ENCODE measurements at places on chromosomes 6 and 20. TPM values are rescaled to one million over a fixed set of nuclear protein-coding genes. Genes with fewer than 3 reads are reported as not detected.

DNA sequence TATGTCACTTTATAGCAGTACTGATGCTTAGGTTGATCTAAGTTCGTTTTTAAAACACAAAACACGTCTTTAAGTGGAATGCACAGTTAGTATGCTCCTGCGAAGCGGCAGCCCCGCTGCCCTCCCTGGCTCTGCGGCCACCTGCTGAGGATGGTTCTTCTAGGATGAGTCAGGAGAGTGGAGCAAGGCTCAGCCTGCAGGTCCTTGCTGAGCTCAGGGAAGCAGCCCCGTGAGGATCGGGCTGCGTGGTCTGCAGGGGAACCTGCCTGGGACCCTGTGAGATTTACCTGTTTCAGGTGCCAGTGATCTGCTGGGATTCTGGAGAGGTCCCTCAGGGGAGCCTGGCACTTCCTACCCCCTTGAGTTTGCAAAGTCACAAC, 57.5 kb downstream of the SYNJ2 start:
- H3K36me3 ChIP-seq, result peaks cover 13% of the 10 kb centered on the region
- H3K4me3 ChIP-seq, result no peak overlapping the region
- H3K27me3 ChIP-seq, result no peaks in the 10 kb centered on the region
- no peak for DNase-seq
- H3K27ac ChIP-seq, result no peak overlapping the region

PDYN gene
- total RNA-seq, result not detected

DNA sequence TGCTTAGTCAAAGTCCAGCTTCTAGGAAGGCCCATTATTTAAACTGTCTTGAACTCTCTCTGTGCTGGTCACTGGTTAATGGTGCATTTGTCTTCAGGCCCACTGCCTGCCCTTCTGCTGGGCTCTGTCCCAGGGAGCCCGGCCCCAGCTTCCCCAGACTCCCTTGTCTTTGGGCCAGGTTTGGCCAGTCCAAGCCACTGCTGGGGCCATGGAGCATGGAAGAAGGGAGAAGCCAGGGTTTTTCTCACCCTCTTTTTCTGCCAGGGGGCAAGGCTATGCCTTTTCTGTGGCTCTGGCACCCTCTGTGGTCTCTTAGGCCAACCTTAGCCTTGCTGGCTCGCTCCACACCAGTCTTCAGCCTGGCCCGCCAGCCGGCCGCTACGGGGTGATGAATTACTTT, 390.0 kb upstream of the SULF2 start:
- no peak overlapping the region for H3K4me3 ChIP-seq
- peaks cover 12% of the 10 kb centered on the region for H3K27me3 ChIP-seq
- no peak for DNase-seq
- H3K36me3 ChIP-seq, result no peaks in the 10 kb centered on the region
- peaks cover 5% of the 10 kb centered on the region for H3K4me1 ChIP-seq
- H3K27ac ChIP-seq, result peak overlapping the region; percentile 54

DNA sequence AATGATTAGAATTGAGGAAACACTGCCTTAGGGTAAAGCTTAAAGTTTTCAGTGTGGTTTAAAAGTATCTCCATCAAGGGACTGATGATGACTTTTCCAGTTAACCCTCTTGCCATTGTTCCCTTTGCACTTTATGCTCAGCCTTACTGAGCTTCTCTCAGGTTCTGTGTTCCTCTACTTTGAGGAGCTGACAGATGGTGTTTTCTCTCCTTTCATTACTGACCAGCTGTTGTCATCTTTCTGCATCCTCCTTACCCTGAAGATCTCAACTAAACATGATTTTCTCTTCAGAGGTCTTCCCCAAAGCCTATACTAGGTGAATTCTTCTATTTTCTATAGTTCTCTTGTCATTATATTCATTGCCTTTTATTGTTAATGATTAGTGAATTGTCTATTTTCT, 475.6 kb upstream of the SYNCRIP start:
- H3K27ac ChIP-seq, result no peak overlapping the region
- H3K4me3 ChIP-seq, result no peak overlapping the region
- no peak for DNase-seq
- H3K4me1 ChIP-seq, result no peaks in the 10 kb centered on the region
- no peaks in the 10 kb centered on the region for H3K36me3 ChIP-seq

GRCh38 chr6:23228439-23229024, 659.2 kb downstream of the HDGFL1 start:
- no peak overlapping the region for H3K27ac ChIP-seq
- H3K27me3 ChIP-seq, result peaks cover 5% of the 10 kb centered on the region
- peaks cover 2% of the 10 kb centered on the region for H3K36me3 ChIP-seq
- H3K4me1 ChIP-seq, result no peaks in the 10 kb centered on the region
- no peak overlapping the region for H3K4me3 ChIP-seq

LPIN3 gene
- total RNA-seq, result 18.4 TPM

GRCh38 chr20:51938559-51939258, 136.4 kb upstream of the SALL4 start:
- no peaks in the 10 kb centered on the region for H3K36me3 ChIP-seq
- peaks cover 11% of the 10 kb centered on the region for H3K4me1 ChIP-seq
- no peak for DNase-seq
- H3K4me3 ChIP-seq, result no peak overlapping the region
- H3K27ac ChIP-seq, result no peak overlapping the region
- H3K27me3 ChIP-seq, result no peaks in the 10 kb centered on the region

DNA sequence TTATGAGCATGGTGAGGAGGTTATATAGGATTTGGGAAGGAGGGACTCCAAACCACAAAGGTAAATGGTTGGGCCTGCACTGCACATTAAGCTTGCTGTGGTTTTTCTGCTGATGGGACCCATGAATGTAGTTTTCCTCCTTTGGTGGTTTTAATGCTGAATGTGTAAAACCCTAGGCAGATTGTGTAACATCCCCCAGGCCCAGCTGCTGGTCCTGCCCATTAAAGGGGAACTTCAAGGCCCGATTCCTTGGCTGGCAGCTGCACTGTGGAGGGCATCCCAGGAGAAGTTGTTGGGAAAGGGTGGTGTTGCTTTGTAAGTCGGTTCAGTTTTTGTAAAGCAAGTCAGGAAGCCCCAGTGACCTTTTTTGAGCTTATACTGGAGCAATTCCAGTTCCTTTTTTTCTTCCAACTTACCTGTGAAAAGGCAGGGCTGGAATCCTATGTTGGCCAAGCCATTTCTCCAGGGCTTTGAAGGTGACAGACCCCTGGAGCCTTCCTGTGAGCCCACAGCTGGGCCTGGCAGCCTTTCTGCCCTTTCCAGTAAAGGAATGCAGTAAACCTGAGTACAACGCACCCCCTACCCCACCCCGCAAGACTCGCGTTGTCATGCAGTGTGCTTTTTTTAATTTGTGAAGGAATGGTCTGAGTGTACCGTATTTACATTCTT, 43.1 kb upstream of the NAA20 start:
- peak overlapping the region; percentile 91 for H3K27ac ChIP-seq
- no peak for DNase-seq
- H3K27me3 ChIP-seq, result no peaks in the 10 kb centered on the region
- H3K4me3 ChIP-seq, result no peak overlapping the region

DNA sequence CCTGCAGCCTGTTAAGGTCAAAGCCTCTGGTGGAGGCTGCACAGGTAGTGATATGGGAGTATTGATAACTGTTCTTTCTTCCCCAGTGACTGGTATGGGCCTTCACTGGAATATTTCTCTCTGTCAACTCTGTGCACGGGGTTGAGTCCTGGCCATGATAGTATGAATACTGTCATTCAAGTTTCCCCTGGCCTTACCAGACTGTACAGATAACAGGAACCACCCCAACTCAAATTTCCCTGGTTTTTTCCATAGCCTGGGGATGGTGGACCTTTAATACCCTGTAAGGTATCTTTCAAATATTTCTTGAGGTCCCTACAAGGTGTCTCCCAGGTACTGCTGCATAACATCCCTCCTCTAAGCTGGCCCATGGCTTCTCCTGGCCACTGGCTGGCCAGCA, 51.4 kb upstream of the TNFAIP3 start:
- no peak overlapping the region for H3K4me3 ChIP-seq
- H3K27ac ChIP-seq, result no peak overlapping the region
- DNase-seq, result no peak
- H3K36me3 ChIP-seq, result no peaks in the 10 kb centered on the region

DNA sequence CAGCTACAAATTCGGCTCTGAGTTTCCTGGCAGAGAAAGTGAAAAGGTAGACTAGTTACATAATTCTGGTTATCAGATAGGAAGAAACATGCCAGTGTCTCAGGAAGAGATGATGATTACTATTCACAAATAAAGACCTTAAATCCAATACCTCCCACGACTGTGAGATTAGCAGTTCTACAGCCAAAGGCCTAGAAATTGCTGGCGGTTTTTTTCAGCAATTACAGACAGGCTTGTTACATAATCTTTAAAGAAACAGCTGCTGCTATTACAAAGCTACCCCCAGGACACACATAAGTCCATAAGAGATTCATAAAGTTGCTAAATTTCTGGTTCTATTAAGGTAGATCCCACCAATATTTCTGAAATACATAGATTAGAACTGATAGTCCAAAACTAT, 40.2 kb downstream of the PIGU start:
- peaks cover 28% of the 10 kb centered on the region for H3K36me3 ChIP-seq
- no peaks in the 10 kb centered on the region for H3K27me3 ChIP-seq
- no peak overlapping the region for H3K4me3 ChIP-seq
- no peak for DNase-seq
- H3K4me1 ChIP-seq, result peaks cover 16% of the 10 kb centered on the region
- no peak overlapping the region for H3K27ac ChIP-seq

DNA sequence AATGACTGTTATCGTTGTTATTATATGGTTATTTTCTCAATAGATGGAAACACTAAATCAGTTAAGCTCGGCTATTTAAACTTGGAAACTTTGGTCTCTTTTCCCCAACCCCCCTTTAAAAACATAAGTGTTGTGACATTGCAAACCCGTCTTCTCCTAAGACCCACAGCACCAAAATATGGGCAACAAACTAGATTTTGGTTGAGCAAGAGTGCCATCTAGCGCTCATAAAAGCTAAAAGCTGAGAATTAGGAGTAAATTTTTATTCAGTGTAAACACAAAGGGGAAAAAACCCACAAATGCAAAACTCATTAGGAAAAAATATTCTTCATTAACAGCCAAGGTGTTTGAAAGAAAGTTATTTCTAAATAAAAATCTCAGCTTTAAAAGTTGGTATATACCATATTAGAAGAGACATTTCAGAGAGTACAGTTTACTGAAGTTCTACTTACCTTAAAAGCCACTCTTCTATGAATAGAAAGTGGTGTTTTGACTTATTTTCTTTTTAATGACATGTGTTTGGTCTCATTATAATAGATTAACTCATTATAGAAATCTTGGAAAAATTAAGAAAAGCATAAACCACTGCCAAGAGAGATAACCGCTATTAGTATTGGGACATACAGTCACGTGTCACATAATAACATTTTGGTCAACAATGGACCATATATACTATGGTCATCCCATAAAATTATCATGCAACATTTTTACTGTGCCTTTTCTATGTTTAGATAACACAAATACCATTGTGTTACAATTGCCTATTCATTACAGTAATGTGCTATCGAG, 21.1 kb downstream of the SESN1 start:
- H3K27ac ChIP-seq, result no peak overlapping the region
- no peak for DNase-seq
- peaks cover 7% of the 10 kb centered on the region for H3K4me1 ChIP-seq
- H3K4me3 ChIP-seq, result no peak overlapping the region

DZANK1 gene
- total RNA-seq, result 12.5 TPM

BPI gene
- total RNA-seq, result not detected

GRCh38 chr20:11755071-11755841, 162.4 kb upstream of the BTBD3 start:
- no peak overlapping the region for H3K27ac ChIP-seq
- no peaks in the 10 kb centered on the region for H3K27me3 ChIP-seq
- DNase-seq, result no peak
- H3K4me3 ChIP-seq, result no peak overlapping the region

FAM217A gene
- total RNA-seq, result 0.13 TPM

- no peaks in the 10 kb centered on the region for H3K27me3 ChIP-seq
- peak overlapping the region; percentile 98 for H3K27ac ChIP-seq
- peaks cover 36% of the 10 kb centered on the region for H3K36me3 ChIP-seq
- H3K4me3 ChIP-seq, result peak overlapping the region; percentile 91
- DNase-seq, result no peak
These were observed 33.6 kb downstream of the HM13 start for GRCh38 chr20:31547720-31548298.

LY6G6D gene
- not detected for total RNA-seq

- H3K36me3 ChIP-seq, result no peaks in the 10 kb centered on the region
- no peak overlapping the region for H3K27ac ChIP-seq
- DNase-seq, result no peak
- peaks cover 4% of the 10 kb centered on the region for H3K4me1 ChIP-seq
- no peaks in the 10 kb centered on the region for H3K27me3 ChIP-seq
These were observed 714.8 kb downstream of the DHX35 start for GRCh38 chr20:39676857-39677391.

DNA sequence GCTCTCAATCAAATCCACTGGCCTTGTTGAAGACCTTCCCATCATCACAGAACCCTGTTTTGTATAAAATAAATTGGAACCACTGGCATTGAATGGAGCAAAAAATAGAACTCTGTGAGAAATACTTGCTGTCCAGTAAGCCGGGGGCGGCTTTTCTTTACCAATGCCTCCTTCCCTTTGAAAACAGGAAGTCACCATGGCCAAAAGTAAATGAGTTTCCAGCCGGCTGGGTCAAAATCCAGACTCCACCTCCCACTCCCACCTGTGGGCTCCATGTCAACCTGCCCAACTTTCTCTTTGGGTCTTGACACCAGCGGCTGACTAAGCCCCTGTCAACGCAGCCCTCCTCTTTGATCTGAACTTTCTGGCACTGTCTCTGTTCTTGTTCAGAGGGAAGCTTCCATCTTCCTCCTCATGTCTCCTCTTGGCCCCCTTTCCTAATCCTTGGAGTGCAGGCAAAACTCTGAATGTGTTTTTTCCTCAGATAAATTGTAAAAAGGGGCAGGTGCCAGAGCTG, 95.2 kb downstream of the TFAP2C start:
- no peaks in the 10 kb centered on the region for H3K4me1 ChIP-seq
- H3K27me3 ChIP-seq, result peaks cover 9% of the 10 kb centered on the region
- no peak overlapping the region for H3K27ac ChIP-seq
- no peak overlapping the region for H3K4me3 ChIP-seq

DNA sequence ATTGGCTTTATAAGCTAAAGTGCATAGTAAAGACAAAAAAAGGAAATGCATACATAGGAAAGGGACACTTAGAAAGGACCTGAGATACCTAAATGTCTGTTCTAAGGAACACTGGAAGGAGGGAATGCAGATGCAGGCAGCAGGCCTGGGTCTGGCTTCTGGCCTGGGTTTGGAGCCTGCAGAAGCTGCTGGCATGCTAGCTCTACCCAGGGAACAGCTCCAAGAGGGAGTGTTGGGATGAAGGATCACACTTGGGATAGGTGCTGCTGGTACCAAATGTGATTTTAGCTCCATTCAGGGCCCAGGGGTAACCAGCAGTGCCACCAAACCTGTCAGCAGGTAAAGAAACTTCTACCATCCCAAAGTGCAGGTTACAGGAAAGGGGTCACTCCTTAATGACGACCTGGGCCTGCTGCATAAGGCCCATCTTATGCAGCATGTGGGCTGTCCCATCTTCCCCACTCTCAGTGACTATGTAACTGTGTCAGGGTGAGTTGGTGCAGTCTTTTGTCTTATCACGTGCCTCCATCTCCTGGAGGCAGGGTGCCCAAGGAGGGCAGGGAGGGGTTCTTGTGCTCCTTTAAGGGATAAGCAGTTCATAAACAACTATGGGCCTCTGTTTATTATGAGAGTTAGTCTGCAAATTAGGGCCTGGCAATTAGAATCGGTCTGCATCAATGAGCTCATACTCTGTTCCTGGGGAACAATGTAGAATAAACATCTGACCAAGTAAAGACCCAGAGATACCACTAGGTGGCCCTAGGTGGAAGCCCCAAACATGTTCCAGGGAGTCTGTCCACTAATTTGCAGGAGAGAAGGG, 26.9 kb downstream of the DDX27 start:
- H3K4me3 ChIP-seq, result no peak overlapping the region
- peak overlapping the region; percentile 59 for H3K27ac ChIP-seq
- no peak for DNase-seq
- H3K36me3 ChIP-seq, result peaks cover 20% of the 10 kb centered on the region

Data from progenitor cell of endocrine pancreas (in vitro differentiated cells).